ENCODE measurements at places on chromosomes 11 and 22.

- no peak for DNase-seq
Measured at GRCh38 chr11:12287374-12288211, 89.8 kb upstream of the PARVA start.

GRCh38 chr22:41286639-41287091 lies 678 bp upstream of the RANGAP1 start:
- no peak for DNase-seq

- DNase-seq = no peak
Measured at GRCh38 chr22:19696504-19697276, 17.6 kb upstream of the SEPTIN5 start.

GRCh38 chr22:37281646-37282384 lies 493 bp upstream of the CYTH4 start:
- DNase-seq = no peak

DNA sequence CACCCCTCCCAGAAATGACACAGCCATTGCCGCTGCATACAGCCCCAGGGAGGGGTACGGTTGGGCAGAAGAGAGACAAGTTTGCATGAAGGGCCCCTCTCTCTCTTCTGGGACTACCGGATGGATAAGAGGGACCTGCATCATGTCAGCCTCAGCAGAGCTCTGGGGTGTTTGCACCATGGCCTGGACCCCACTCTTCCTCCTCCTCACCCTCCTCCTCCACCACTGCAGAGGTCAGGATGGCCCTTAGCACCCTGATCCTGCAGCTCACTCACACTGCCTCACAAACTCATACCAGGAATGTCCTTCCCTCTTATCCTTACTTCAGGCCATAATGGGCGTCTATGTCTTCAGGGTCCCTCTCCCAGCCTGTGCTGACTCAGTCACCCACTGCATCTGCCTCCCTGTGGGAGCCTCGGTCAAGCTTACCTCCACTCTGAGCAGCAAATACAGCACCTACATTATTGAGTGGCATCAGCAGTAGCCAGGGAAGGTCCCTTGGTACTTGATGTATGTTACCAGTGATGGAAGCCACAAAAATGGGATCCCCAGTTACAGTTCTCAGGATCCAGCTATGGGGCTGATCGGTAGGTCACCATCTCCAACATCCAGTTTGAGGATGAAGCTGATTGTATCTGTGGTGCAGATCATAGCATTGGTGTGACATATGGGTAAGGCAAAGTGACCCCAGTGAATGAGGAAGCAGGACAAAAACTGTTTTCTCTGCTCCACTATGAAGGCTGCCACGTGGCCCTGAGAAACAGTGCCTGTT lies 62.2 kb upstream of the VPREB1 start:
- no peak for DNase-seq

DNA sequence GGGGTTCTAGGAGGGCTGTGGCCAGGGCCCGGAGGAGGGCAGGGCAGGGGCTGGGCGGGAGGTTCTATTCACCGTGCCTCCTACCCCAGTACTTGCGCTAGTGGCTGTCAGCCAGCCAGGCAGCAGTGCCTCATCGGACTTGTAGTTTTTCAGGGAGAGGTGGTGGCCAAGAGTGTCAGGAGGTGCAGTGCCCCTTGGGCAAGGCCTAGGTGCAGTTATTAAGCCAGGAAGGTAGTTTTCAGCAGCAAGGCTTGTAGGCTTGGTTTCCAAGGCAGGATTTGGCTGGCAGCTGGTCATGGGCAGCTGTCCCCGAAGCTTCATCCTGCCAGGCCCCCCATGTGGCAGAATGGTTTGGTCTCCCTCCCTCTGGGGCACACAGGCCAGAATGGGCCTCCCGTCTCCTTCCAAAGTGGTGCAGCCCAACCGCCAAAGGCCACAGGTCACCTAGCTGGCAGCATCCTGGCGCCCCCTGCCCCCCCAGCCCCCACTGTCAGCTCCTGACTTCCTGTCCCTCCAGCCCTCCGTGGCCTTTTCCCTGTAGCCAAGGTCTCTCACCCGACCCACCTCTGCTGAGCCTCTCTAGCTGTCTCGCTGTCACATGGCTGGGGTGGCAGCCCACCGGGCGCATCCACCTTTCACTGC lies 8.5 kb downstream of the CCDC88B start:
- no peak for DNase-seq

DNA sequence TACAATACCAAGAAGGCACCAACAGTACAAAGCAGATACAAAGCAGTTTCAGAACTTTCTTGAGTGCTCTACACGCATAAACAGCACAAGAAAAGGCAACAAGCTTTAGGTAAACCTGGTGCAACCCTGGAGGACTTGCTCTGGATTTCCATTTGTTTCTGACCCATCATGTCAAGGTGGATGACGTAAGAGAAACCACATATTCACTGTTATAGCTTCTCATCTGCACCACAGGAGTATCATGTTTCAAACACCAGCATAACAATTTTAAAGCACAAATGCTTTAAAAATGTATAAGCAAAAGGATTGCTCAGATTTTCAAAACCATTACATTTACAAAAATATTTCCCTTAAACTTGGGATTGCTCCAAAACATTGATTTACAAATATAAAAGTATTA lies 25.0 kb upstream of the YPEL1 start:
- DNase-seq = no peak

- no peak for DNase-seq
Measured at GRCh38 chr11:128902515-128903066, 11.4 kb downstream of the KCNJ5 start.

DNA sequence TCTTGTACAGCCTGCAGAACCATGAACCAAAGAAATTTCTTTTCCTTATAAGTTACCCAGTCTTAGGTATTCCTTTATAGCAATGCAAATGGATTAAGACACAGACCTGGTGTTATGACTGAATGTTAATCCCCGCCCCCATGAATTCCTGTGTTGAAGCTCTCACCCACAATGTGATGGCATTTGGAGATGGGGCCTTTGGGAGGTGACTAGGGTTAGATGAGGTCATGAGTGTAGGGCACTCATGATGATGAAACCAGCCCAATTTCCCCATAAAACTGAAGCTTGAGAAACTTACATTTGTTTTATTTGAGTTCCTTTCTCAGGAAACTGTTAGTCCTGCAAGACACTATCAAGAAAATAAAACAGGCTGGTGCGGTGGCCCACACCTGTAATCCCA lies 115.8 kb upstream of the THY1 start:
- no peak for DNase-seq

DNA sequence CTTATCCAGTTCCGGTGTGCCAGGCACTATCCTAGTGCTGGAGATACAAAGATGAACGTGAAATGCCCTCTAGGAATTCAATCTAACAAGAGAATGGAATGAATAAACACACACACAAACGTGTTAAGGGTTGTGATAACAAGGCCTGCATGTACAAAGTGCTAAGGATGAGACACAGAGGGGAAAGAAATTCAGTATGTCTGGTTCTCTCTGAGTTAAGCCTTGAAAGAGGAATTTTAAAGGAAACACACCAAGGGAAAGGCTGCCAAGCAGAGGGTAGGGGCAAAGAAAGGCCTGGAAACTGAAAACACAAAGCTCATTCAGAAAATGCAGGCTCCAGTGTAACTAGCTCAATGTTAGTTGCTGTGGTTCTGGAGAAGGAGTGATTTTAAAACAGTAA lies 4.2 kb downstream of the CHKA start:
- DNase-seq = no peak

GRCh38 chr11:68870470-68870869 lies 28.8 kb upstream of the CPT1A start:
- DNase-seq = no peak

- DNase-seq = no peak
Measured at GRCh38 chr22:41976961-41977566, 7.8 kb downstream of the SEPTIN3 start.

GRCh38 chr11:105168457-105168856 lies 28.9 kb upstream of the CARD18 start:
- no peak for DNase-seq

- no peak for DNase-seq
Measured at GRCh38 chr22:36027579-36027934, 1.1 kb downstream of the RBFOX2 start.

DNA sequence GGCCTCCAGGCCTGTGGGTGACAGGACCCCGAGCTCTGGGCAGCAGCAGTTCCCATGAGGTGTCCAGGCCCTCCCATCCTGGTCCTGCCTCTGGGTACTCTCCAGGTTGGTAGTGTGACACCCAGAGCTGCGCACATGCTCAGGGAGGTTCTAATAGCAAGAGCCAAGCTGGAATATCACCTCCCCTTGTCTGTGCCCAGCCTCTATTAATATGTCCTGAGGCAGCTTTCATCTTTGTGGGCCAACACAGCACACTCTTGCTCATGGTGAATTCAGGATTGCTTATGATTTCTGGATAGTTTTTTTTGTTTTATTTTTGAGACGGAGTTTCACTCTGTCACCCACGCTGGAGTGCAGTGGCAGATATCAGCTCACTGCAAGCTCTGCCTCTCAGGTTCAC lies 3.3 kb downstream of the P2RX6 start:
- DNase-seq = no peak

- no peak for DNase-seq
Measured at GRCh38 chr11:34236572-34236971, 121.2 kb downstream of the ABTB2 start.

DNA sequence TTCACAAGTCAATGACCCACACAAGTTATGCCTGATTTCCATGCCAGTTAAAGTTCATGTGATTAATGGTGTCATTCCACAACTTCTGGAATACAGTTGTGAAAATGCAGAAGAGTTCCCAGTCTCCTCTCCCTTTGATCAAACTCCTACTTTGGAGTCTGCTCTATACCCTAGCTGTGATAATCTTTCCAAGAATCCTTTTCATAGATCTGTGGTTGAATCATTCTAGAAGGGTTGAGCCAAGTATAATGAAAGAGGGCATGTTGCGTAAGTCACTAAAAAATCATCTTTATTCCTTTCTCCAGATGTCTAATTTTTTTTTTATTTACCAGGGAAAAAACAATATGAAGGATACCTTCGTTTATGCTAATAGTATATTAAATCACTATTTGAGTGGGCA lies 89.7 kb upstream of the CARD18 start:
- DNase-seq = no peak

Data from breast epithelium (tissue), 4 donors.